COLO829 (cell line): ENCODE measurements at places on chromosomes 3 and 15.

- DNase-seq = no peak
Observed at GRCh38 chr3:11736136-11736833, 92.6 kb upstream of the VGLL4 start.

GRCh38 chr3:60073942-60074341 is 1024.1 kb upstream of the CFAP20DC start:
- DNase-seq = no peak

DNA sequence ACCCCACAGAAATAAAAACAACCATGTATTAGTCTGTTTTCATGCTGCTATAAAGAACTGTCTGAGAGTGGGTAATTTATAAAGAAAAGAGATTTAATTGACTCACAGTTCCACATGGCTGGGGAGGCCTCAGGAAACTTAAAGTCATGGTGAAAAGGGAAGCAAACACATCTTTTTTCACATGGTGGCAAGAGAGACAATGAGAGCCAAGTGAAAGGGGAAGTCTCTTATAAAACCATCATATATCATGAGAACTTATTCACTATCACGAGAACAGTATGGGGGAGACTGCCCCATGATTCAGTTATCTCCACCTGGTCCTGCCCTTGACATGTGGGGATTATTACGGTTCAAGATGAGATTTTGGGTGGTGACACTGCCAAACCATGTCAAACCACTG is 141.5 kb downstream of the ZMAT3 start:
- no peak for DNase-seq

DNA sequence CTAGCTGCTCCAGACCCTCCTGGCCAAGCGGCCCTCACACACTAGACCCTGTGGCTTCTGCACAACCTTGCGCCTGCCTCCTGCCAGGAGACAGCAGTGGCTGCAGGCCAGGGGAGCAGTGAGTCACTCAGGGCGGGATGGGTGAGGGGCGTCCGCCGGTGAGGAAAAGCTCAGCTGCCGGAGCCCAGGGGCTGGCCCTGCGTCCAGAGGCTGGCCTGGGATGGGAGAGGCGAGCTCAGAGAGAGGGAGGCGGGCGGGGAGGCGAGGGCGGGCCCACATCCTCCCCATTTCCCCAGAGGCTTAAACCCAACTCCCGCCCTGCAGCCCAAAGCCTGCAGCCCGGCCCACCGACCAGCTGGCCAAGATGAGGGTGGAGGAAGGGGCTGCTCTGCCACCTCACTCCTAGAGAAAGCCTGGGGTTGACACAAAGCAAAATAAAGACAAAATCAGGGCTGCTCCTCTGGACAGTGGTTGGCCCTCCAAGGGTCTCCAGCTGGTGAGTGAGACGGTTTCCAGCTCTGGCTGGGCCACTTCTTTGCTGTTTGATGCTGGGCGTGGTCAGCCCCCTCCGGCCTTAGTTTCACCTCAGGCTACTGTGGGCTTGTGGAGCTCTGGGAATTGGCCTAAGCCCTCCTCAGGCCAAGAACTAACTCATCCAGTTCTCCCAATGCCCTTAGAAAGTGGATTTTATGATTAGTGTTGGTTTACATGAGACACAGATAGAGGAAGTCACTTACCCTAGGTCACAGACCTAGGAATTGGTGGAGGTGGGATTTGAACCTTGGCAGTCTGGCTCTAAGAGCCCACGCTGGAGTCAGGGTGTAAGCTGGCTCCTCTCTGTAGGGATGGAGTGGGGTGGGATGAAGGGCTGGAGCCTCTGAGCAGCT is 50.6 kb downstream of the IQSEC1 start:
- DNase-seq = no peak

GRCh38 chr15:65055201-65055870 is 10.1 kb downstream of the SLC51B start:
- DNase-seq = no peak
